ENCODE measurements at places on chromosomes 12 and 14.

- DNase-seq: peak; percentile 66
Observed at GRCh38 chr12:66269757-66270383, 32.4 kb upstream of the HELB start.

DNA sequence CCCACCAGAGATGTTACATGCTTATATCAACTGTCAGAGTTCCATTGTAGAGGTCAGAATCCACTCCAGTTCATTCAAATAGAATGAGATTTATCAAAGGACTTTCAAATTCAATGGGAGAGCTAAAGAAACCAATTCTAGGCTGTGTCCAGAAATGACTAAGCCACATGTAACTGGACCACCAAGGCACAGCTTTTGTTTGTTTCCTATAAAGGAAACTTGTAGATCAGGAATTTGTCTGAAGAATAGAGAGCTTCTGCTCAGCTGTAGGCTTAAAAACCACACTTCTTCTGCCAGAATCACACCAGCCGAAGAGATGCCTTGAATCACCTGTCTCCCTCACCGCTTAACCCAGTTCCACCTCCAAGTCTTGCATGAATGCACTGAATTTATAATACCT, 134.0 kb upstream of the NEDD1 start:
- no peak for DNase-seq

GRCh38 chr14:60164404-60164711, 840 bp downstream of the DHRS7 start:
- DNase-seq: peak; percentile 51

DNA sequence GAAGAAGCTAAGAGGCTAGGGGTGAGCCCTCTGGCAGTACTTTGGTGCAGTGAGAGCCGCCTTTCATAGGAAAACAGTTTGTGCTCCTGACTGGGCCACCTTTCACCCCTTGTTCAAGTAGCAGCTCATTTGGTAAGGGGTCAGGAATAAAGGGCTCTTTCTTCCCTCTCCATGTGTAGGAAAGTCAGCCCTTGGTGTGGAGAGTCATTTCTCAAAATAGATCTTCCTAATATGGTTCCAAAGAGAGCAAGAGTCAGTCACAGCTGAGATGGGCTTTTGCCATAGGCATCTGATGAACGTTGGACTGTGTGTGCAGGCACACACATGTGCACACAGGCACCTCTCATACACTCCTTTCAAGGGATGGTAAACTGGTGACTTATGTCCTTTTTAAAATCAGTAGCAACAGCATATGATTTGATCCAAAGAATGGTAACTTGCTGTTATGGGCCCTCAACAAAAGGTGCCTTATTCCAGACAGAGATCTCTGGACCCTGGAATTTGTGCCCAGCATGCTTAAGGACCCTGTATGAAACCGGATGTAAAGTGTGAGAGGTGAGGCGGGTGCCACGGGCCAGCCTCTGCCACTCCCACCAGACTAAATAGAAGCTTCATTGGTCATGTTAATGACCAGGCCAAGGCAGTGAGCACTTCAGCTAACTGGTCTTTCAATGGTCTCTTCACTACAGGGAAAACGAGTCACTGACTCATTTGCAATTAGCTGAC, 16.7 kb upstream of the RIC8B start:
- DNase-seq: no peak

- no peak for DNase-seq
Observed at GRCh38 chr14:101687756-101688546, 73.6 kb upstream of the PPP2R5C start.

DNA sequence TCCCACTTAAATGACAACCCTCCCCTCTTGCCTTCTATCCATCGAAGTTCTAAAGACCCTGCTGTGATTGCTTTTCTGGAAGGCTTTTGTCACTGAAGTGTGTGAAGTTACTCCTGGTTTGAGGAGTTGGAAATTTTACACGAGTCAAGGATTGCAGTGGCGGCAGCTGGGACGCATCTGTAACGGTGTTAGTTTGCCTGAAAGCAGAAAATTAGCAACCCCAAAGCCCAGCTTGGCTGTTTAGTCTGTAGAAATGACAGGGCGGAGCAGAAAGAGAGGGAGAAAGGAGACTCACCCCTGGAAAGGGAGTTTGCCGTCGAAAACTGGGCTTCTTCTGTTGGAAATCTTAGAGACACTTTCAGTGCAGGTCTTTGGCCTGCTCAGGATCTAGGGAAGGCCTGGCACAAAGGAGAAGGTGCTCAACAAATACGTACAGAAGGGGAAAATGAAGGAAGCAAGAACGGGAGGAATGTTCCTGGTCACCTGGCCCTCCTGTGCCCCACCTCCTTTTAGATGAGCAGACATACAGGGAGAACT, 931 bp upstream of the MYF5 start:
- DNase-seq: no peak

- no peak for DNase-seq
Observed at GRCh38 chr12:123815968-123816367, 53.9 kb downstream of the DNAH10 start.

- no peak for DNase-seq
Observed at GRCh38 chr14:37597538-37597913, 2.1 kb downstream of the TTC6 start.

DNA sequence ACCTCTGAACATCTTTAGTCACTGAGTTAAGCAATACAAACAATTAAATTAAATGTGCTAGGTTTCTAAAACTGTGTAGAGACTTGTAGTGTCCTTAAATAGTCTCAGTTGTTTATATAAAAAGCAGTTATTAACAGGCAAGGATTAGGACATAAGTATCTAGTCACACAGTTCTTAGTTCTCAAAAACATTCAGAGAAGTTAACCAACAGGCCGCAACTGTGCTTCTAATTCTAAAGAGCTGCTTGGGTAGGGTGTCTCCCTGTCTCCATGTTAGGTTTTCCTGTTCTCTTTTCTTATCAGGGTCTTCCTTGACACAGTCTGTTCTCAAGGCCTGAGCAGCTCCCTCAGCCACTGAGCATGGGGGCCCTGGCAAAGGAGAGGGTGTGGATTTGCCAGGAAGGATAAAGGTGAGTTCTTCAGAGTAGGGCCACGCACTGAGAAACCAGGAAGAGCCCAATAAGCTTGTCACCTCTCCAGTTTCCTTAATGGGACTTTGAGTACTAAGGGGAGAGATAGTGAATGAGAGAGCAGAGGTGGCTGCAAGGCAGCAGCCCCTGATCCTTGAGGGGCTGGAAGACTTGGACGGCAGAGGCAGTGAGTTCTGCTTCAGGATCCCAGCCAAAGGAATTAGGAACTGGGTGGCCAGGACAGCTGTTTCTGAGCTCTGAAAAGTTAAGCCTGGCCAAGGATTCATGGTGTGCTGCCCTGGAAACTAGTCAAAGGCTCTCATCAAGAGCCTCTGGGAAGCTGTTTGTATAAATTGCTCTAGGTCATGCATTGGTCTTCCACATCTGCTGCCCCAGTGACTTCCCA, 177.3 kb downstream of the MYRFL start:
- DNase-seq: no peak

DNA sequence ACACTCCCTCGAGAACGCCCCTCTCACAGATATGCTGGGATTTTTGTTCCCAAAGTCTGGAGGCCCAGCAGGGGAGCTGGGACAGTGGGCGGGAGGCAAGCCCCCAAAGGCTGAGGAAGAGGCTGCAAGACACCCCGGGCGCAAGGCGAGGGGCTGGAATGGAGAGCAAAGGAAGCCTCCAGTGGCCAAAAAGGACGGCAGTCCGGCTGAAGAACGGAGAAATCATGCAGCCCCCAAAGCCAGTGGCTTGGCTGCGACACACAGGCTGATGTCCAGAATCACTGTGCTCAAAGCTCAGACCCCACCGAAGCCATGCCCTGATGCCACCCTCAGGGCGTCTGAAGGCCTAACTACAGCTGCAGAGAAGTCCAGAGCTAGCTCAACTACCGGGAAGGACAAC, 10.9 kb downstream of the CLBA1 start:
- DNase-seq: no peak
